ENCODE measurements at places on chromosomes 5 and 9.

DNA sequence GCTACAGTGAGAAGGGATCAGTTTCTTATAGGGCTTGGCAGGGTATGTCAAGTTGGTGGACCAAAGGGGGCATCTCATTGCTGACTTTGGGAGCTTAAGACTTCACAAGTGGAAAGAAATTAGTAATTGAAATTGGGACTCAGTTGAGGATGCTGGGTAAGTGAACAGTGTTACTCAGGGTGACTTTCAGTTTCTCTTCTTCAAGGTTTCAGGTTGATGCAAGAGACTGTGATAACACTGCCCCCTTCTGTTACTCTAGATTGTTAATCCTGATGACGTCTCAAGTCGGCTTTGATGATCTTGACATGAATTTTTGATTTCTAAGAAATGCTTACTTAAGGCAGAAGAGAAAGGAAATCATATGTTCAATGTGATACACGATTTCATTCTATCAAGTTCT is 21.3 kb downstream of the KCTD16 start:
- peak; percentile 25 for DNase-seq

DNA sequence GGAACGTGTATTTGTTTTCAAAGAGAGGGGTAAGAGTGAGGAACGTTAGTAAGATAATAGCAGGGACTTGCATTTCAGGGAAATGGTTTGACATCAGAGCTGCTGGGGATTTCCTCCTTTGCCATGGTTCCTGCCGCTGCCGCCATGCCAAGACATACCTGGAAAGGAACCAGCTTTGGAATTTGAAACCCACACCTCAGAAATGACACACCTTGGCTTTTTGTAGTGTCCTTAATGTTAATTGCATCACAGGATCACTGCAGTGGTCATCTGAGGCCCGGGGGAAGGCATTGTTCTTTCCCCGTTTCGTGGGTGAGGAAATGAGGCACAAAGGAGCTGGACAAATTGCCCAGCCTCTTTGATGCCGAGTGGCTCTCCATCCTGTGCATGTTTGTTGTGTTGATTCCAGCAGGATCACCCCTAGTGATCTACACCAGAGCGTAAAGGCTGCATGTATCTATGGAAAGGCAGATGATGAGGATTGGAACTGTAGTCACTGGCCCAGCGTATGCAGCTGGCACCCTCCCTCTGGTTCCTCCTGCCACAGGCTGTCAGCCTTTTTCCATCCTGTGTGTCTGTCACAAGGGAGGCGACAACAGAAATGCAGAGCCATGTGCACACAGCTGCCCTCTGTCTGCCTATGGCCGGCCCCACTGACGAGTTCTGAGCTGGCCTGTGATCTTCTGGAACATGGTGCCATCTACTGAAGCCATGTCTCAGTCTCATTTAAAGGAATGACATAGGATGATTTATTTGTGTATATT is 37.8 kb downstream of the SLC46A2 start:
- no peak for DNase-seq

GRCh38 chr9:11546231-11546630 is 933.4 kb upstream of the PTPRD start:
- no peak for DNase-seq

GRCh38 chr5:42929871-42930270 is 110.2 kb downstream of the ANXA2R start:
- no peak for DNase-seq

- DNase-seq: no peak
These were observed 236.2 kb upstream of the RASEF start for GRCh38 chr9:83299094-83299493.

DNA sequence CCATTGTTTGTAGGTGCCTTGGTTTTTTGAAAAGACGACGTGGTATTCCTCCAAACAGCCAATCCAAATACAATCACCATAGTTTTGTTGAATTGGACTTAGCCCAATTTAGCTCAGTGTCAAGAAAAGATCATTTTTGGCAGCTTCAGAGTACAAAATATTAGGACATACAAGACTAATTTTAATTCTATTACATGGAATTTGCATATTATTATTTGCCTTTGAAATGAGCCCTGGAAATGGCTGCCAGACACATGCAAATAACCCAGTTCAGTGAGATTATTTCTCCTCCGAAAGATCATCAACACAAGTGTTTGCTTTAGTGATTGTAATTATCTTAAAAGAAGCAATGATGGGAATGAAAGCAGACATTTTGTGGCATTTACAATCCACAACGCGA is 89.3 kb downstream of the PLK2 start:
- no peak for DNase-seq

DNA sequence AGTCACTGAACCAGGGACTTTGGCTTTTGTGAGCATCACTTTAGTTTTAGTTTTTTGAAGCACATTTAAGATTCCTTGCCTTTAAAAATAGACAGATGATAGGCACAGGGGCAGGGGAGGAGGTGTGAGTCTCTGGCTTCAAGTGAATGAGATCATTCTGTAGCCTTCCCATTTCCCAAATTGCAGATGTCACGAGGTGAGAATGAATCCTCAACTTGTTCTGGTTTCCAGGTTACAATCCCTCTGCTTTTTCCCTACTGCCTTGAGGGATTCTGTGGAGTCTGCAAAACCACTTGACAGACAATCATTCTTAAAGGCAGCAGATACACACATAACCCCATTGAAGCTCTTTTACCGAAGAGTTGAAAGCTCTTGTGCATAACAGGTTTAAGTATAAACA is 332.4 kb downstream of the DMAC1 start:
- no peak for DNase-seq

GRCh38 chr5:5066276-5067186 is 73.6 kb upstream of the ADAMTS16 start:
- peak; percentile 23 for DNase-seq

GRCh38 chr5:103452089-103452488 is 110.5 kb downstream of the NUDT12 start:
- no peak for DNase-seq

DNA sequence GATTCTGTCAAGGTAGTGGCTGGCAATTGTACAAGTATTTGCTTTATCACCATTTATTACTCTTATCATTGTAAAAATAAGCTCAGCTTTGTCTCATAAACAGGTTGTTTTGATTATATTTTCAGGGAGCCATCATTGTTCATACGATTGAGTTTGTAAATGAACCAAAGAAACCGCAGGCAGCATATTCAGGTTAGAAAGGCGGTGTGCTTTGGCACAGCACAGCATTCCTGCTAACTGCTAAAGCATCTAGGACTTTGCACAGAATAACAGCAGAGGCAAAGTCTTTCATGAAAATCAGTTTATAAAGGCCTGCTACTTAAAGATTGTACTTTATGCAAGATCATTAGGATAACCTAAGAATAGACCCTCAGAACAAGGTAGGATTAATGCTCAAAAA is 281.5 kb upstream of the SLC24A2 start:
- DNase-seq: no peak

DNA sequence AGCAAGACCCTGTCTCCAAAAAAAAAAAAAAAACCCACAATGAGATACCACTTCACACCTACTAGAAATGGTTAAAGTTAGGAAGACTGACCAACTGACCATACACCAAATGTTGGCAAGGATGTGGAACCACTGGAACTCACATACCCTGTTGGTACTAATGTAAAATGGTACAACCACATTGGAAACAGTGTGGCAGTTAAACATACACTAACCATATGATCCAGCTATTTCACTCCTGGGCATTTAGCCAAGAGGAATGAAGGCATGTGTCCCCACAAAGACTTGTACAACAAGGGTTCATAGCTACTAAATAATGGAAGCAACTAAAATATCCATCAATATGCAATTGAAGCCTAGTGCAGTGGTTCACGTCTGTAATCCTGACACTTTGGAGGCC is 21.3 kb downstream of the NAIF1 start:
- DNase-seq: peak; percentile 87

DNA sequence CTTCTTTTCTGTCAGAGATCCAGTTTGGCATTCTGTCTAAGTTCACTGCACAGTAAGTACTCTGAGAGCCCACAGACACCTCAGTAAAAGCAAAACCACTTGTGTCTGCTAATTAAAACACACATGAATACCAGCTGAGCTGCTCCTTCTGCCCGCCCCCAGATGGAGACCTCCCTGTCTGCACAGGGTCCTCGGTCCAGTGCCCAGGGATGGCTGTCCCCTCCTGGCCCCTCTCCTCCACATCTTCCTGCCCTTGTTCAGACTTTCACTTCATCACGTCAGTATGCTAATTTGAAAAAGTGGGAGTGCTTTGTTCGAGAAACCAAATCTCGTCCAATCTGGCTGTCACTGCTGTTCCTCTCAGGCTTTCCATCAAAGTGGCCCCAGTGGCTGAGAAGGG is 43.5 kb downstream of the LIX1 start:
- no peak for DNase-seq

GRCh38 chr5:116953251-116953930 is 378.8 kb upstream of the SEMA6A start:
- no peak for DNase-seq

- no peak for DNase-seq
These were observed 1865.4 kb downstream of the MAT2B start for GRCh38 chr5:165370794-165371193.

DNA sequence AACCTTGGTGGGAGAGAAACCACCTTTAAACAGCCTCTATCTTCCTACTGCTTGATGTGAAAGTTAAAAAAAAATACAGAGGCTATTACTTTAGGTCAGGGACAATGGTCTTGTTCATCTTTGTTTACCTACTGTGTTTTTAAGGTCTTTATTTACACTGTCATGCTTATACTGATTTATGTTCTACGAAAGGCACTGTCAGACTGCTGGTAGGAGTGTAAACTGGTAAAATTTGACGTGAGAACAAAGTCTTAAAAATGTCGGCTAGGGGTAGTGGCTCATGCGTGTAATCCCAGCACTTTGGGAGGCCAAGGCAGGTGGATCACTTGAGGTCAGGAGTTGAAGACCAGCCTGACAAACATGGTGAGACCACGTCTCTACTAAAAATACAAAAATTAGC is 42.1 kb upstream of the ELOVL7 start:
- DNase-seq: no peak

GRCh38 chr5:140181525-140181924 is 6.5 kb downstream of the CYSTM1 start:
- no peak for DNase-seq

DNA sequence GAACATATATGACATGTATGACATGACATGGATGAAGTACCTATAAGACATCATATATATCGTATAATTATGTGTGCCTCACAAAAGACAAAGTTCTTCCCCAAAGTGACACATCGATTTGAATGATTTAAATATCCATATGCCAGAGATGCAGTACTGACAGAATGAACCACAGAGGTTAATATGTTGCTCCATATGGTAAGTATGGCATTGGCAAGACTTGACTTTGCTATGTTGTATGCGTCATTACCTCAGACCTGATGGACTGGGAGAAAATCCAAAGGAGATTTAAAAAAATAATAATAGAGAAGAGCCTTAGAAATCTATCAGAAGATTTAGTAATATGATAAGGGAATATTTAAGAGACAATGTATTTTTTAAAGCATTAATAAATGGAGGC is 263.2 kb downstream of the PJA2 start:
- DNase-seq: no peak

GRCh38 chr9:94692601-94693000 is 33.9 kb upstream of the AOPEP start:
- no peak for DNase-seq

All from skin of body (tissue), 3 donors.